Lung microvascular endothelial cell (primary cell): ENCODE measurements at places on chromosomes 3 and 15. TPM values are rescaled to one million over a fixed set of nuclear protein-coding genes. Genes with fewer than 3 reads are reported as not detected.

The CAPN3 gene
- total RNA-seq: 0.22 and 0.60 TPM in 2 replicates

The ATP13A5 gene
- total RNA-seq: not detected in 2 replicates

The GNAT1 gene
- total RNA-seq: not detected in 2 replicates

The COX5A gene
- total RNA-seq: 55.0 and 61.5 TPM in 2 replicates

The IDH3A gene
- 12.9 and 20.8 TPM in 2 replicates for total RNA-seq

The GOLGA6L7 gene
- total RNA-seq: not detected in 2 replicates

The CSTA gene
- total RNA-seq: not detected in 2 replicates

The LYZL4 gene
- not detected in 2 replicates for total RNA-seq

The CCR9 gene
- not detected in 2 replicates for total RNA-seq

The RHCG gene
- not detected in 2 replicates for total RNA-seq

The C2CD4B gene
- 20.0 and 45.6 TPM in 2 replicates for total RNA-seq

The FSIP1 gene
- 0.40 and 0.44 TPM in 2 replicates for total RNA-seq

The TMEM212 gene
- total RNA-seq: not detected in 2 replicates

The HRH1 gene
- total RNA-seq: 1.6 and 5.4 TPM in 2 replicates

The COL6A5 gene
- total RNA-seq: not detected in 2 replicates

The ASB14 gene
- not detected in 2 replicates for total RNA-seq

The MLF1 gene
- total RNA-seq: 4.8 TPM in 2 replicates

The GALNT15 gene
- total RNA-seq: 27.0 and 392 TPM in 2 replicates

The CX3CR1 gene
- total RNA-seq: not detected in 2 replicates

The ZIC1 gene
- total RNA-seq: not detected in 2 replicates
